ENCODE measurements at places on chromosomes 1 and 21. TPM values are rescaled to one million over a fixed set of nuclear protein-coding genes. Genes with fewer than 3 reads are reported as not detected.

DNA sequence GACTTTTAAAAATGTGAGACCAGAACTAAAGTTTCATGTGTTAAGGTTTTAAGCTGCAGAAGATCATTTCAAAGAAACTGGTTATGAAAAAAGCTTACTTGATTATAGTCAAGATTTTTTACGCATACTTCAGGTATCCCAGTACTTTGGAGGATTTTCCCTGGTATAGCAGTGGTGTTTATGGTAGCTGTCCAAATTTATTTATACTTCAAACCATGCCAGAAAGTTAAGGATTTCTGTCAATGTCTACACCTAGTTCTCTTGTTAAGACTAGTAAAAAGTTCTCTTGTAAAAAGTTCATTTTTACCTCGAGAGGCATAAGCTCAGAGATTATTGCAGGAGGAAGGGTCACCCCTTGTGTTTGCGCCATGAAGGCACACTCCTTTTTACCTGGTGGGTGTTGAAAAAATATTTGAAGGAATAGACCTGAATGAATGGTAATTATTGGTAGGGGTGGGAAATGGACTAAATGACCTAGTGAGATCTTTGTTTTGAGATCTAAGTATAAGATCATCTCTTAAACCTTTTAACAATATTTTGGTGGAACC is 2.8 kb downstream of the DYRK1A start:
- peak overlapping the region; percentile 92 for H3K27ac ChIP-seq
- no peak for DNase-seq
- peaks cover 52% of the 10 kb centered on the region for H3K4me1 ChIP-seq
- H3K36me3 ChIP-seq: no peaks in the 10 kb centered on the region

GRCh38 chr21:29586696-29587095 is 288.0 kb downstream of the BACH1 start:
- no peaks in the 10 kb centered on the region for H3K27me3 ChIP-seq
- H3K27ac ChIP-seq: peak overlapping the region; percentile 69

DNA sequence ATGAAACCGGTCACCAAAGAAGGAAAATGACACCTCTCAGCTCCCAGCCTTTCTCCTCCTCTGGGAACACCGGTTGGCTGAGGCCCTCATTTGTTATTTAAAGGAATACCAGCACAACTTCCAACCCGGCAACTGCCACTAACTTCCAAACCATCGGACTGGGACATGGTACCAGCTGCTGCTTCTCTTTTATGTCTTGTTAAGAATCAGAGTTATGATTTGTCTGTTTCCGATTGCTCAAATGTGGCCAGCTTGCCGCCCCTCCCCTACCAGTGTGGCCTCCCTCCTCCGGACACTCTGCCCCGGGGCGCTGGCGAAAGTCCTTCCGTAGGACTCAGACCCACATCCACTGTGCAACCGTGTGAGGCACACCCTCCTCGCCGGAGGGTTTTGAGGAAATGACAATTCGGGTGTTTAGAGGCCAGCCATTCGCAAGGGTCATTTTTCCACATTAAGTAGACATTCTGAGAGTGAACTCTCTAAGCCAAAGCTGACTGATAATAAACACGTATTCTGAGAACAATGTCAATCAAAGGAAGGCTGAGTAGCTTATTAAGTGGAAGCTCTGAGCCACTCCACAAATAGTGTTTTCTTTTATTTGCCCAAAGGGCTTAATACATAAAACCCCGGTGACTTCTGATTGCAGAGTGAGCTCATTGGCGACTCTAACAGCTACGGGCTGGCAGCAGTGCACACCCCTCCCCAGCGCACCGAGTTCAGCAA is 5.5 kb downstream of the RIPK4 start:
- no peaks in the 10 kb centered on the region for H3K36me3 ChIP-seq
- DNase-seq: no peak
- H3K27ac ChIP-seq: peak overlapping the region; percentile 95
- peak overlapping the region; percentile 70 for H3K4me3 ChIP-seq
- no peaks in the 10 kb centered on the region for H3K27me3 ChIP-seq

DNA sequence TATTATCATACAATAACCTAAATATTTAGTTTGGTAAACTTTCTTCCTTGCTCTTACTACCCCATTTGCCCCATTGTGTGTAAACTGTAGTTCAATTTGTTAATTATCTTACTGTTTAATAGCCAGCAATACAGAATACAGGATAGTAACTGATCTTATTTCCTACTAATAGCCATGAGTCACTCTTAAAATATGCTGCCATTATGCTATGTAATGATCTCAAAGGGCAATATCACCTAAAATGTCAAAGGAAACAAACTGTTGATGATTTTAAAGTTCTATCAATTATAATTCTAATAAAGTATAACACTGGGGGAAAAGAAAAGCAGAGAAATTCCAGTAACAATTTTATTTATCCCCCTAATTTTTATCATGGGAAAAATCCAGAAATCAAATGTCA is 4.3 kb downstream of the SLC30A1 start:
- peaks cover 25% of the 10 kb centered on the region for H3K36me3 ChIP-seq
- DNase-seq: no peak
- H3K4me1 ChIP-seq: peaks cover 37% of the 10 kb centered on the region
- H3K4me3 ChIP-seq: no peak overlapping the region
- H3K27ac ChIP-seq: no peak overlapping the region

DNA sequence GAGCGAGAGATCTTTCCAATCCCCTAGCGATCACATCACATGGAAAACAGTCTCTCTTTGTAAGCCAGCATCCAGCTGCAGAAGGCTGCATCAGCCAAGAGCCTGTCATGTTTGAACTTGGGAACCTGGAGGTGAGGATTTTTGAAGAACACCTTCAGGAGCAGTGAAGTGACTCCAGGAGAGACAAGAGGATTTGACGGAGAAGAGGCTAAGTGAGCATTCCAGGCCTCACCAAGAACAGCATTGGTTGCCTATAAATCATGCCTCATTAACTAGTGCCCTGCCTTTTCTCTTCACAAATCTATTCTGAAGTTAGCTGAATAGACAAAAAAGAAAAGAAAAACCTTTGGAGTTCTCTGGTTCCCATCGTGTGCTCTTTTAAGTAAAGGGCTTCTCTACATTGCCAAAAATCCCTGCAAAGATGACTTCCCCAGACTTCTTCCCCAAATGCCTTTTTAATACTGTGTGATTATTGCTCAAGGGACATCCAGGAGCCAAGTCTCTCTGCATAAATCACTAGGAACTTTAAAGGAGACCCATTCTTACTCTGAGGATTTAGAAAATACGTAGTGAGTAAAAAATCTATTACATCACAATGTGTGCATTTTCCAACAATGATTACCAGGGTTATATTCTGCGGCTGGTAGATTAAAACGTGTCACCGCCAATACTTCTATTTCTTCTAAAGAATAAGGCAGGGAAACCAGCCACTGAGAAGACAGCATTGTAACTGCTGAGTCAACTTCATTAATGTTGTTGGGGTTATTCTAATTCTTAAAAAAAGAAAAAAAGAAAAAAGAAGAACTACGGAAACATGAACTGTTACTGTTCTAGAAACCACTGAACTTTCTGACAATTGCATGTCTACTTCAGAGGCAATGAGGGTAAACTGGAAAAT is 95.2 kb downstream of the KIF14 start:
- no peaks in the 10 kb centered on the region for H3K36me3 ChIP-seq
- H3K27me3 ChIP-seq: peaks cover under 1% of the 10 kb centered on the region
- H3K4me1 ChIP-seq: peaks cover 7% of the 10 kb centered on the region
- H3K4me3 ChIP-seq: no peak overlapping the region
- DNase-seq: no peak
- H3K27ac ChIP-seq: no peak overlapping the region

- DNase-seq: no peak
- no peaks in the 10 kb centered on the region for H3K36me3 ChIP-seq
- peaks cover 53% of the 10 kb centered on the region for H3K4me1 ChIP-seq
- H3K27me3 ChIP-seq: no peaks in the 10 kb centered on the region
These were observed 3.0 kb upstream of the NFIA start for GRCh38 chr1:61079296-61079897.

GRCh38 chr1:8889925-8890785 is 11.7 kb upstream of the ENO1 start:
- peak overlapping the region; percentile 95 for H3K27ac ChIP-seq
- H3K36me3 ChIP-seq: no peaks in the 10 kb centered on the region
- H3K27me3 ChIP-seq: no peaks in the 10 kb centered on the region
- H3K4me1 ChIP-seq: peaks cover 26% of the 10 kb centered on the region
- H3K4me3 ChIP-seq: peak overlapping the region; percentile 62

DNA sequence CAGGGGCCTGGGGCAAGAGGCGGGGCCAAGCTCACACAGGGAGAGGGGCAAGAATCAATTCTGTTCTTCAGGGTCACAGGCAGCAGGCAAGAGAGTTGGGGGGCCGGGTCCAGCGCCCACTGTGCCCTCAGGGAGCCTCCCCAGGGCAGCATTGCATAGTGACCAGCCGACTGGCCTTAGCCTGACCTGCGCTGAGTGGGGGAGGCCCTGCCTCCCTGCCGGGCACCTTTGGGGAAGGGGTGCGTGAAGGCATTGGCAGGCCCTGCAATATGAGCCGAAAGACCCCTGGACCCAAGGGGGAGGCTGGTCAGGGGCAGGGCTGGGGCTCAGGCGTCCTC is 12.2 kb downstream of the SCNN1D start:
- DNase-seq: no peak
- no peak overlapping the region for H3K27ac ChIP-seq
- no peak overlapping the region for H3K4me3 ChIP-seq
- no peaks in the 10 kb centered on the region for H3K36me3 ChIP-seq
- H3K27me3 ChIP-seq: no peaks in the 10 kb centered on the region

DNA sequence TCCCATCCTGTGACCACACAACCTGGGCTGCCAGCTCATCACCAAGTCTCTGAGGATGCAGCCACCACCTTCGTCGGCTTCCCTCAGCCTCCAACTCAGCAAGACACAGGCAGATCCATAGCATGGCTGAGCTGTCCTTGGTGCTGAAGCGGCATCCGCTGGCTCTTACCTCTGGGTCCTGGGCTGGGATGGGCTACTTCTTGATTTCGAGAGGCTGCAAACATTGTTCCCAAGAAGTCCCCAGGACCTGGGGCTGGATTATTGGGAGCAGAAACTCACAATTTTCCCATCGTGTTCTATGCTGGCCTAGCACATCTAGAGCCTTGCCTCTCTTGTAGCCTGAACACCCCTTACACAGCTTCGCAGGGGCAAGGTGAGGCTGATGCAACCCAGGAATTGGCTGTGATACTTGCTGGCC is 24.9 kb upstream of the C1QA start:
- no peak overlapping the region for H3K27ac ChIP-seq
- no peak overlapping the region for H3K4me3 ChIP-seq
- peaks cover 45% of the 10 kb centered on the region for H3K27me3 ChIP-seq
- no peaks in the 10 kb centered on the region for H3K36me3 ChIP-seq
- DNase-seq: no peak

- H3K36me3 ChIP-seq: peaks cover 5% of the 10 kb centered on the region
- peak overlapping the region; percentile 82 for H3K27ac ChIP-seq
- peaks cover 61% of the 10 kb centered on the region for H3K4me1 ChIP-seq
- no peak overlapping the region for H3K4me3 ChIP-seq
- DNase-seq: no peak
These were observed 57.1 kb downstream of the ERG start for GRCh38 chr21:38441153-38441552.

DNA sequence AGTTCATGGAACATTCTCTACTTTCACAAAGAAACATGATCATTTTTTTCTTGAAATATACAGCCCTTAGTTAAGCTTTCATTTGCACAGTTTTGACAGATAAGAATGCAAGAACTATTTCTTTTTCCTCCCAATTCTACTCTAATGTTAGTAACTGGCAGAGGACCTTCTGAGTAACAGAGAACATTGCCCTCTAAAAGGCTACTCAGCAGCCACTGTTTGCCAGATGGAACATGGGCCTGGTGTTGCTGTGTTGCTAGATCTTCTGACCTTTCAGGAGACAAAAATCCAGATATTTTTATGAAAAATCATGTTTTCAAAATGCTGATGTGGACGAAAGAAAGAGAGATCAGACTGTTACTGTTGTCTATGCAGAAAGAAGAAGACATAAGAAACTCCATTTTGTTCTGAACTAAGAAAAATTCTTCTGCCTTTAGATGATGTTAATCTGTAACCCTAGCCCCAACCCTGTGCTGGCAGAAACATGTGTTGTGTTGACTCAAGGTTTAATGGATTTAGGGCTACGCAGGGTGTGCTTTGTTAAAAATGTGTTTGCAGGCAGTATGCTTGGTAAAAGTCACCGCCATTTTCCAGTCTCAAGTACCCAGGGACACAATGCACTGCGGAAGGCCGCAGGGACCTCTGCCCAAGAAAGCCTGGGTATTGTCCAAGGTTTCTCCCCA is 2.9 kb upstream of the PRDX6 start:
- H3K4me3 ChIP-seq: peak overlapping the region; percentile 31
- H3K4me1 ChIP-seq: peaks cover 47% of the 10 kb centered on the region
- peaks cover 5% of the 10 kb centered on the region for H3K36me3 ChIP-seq
- peak overlapping the region; percentile 89 for H3K27ac ChIP-seq
- no peak for DNase-seq
- H3K27me3 ChIP-seq: no peaks in the 10 kb centered on the region

DNA sequence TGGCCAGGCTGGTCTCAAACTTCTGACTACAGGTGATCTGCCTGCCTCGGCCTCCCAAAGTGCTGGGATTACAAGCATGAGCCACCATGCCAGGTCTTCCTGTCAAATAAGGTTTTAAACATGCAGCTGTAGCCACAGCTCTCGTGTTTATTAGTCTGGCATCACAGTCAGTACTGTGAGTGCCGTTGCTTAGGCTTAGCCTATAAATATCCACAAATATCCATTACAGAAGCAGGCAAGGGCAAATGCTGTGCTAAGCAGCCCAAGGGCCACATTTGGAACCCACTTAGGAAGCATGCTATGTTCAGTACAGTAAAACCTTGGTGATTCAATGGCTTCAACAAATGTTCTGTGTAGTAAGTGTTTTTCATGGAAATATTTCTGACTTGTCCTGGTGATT is 75.9 kb downstream of the KIF1B start:
- H3K4me1 ChIP-seq: no peaks in the 10 kb centered on the region
- no peak overlapping the region for H3K4me3 ChIP-seq
- H3K27me3 ChIP-seq: no peaks in the 10 kb centered on the region
- H3K36me3 ChIP-seq: peaks cover 32% of the 10 kb centered on the region
- no peak overlapping the region for H3K27ac ChIP-seq

DNA sequence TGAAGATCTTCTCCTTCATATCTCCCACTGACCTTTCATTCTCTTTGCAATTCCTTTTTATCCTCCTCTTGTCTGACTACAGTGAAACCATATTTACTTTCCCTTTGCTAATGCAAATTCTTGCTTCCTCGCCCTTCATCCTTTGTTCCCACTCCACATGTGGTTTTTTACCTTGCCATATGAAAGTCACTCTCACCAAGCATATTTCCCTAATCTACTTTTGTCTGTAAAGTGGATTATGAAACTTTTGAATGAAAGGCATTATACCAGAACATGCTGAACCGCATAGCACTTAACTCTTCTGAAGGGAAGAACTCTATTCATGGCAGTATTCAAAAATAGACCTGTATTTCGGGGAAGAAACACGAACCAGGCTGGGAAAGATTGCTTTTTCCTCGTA is 8.0 kb upstream of the TMPRSS15 start:
- DNase-seq: no peak
- H3K36me3 ChIP-seq: no peaks in the 10 kb centered on the region
- H3K4me1 ChIP-seq: no peaks in the 10 kb centered on the region
- no peak overlapping the region for H3K4me3 ChIP-seq

RBM11 gene
- total RNA-seq: not detected

FAM163A gene
- not detected for total RNA-seq

C1orf185 gene
- not detected for total RNA-seq

GBP6 gene
- total RNA-seq: not detected

TTC22 gene
- not detected for total RNA-seq

C1orf87 gene
- total RNA-seq: 0.94 TPM

OR2L8 gene
- total RNA-seq: not detected

FCRL5 gene
- total RNA-seq: not detected

TSPEAR gene
- not detected for total RNA-seq

MEX3A gene
- 19.8 TPM for total RNA-seq

FCRL2 gene
- total RNA-seq: not detected

Data from osteocyte (in vitro differentiated cells).